ENCODE measurements at places on chromosomes 1 and 21.

DNA sequence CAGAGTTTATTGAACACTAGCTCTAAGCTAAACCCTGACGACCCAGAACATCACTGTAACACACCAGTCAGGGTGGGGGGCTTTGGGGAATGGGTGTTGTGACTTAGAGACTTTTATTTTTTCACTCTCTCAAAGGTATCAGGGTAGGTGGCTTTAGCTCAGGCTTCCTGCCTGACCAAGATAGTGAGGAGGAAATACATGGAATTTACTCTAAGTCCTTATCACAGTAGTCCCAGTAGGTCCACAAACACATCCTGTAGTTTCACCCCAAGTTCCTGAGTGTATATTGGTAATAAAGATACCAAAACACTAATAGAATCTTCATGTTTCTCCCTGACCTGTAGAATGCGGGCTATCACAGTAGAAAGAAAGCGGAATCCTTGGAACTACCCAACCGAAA, 15.1 kb downstream of the GJA5 start:
- no peak overlapping the region for H3K4me3 ChIP-seq
- H3K4me1 ChIP-seq = no peaks in the 10 kb centered on the region
- H3K36me3 ChIP-seq = no peaks in the 10 kb centered on the region
- H3K27ac ChIP-seq = no peak overlapping the region

- peak overlapping the region; percentile 23 for H3K27ac ChIP-seq
- peaks cover 5% of the 10 kb centered on the region for H3K4me1 ChIP-seq
- no peak for DNase-seq
- H3K36me3 ChIP-seq = no peaks in the 10 kb centered on the region
- H3K4me3 ChIP-seq = no peak overlapping the region
- H3K27me3 ChIP-seq = peaks cover 90% of the 10 kb centered on the region
Observed at GRCh38 chr1:11342621-11343032, 69.6 kb downstream of the UBIAD1 start.

GRCh38 chr1:92424381-92424780, 62.3 kb downstream of the GFI1 start:
- no peaks in the 10 kb centered on the region for H3K36me3 ChIP-seq
- no peaks in the 10 kb centered on the region for H3K27me3 ChIP-seq
- no peak overlapping the region for H3K4me3 ChIP-seq
- H3K27ac ChIP-seq = no peak overlapping the region
- H3K4me1 ChIP-seq = no peaks in the 10 kb centered on the region

GRCh38 chr21:41442481-41443186, 16.6 kb downstream of the MX1 start:
- no peak overlapping the region for H3K4me3 ChIP-seq
- H3K36me3 ChIP-seq = peaks cover 11% of the 10 kb centered on the region
- no peak overlapping the region for H3K27ac ChIP-seq
- H3K4me1 ChIP-seq = no peaks in the 10 kb centered on the region

GRCh38 chr1:156556354-156556753, 16.0 kb downstream of the IQGAP3 start:
- H3K27ac ChIP-seq = no peak overlapping the region
- H3K36me3 ChIP-seq = no peaks in the 10 kb centered on the region
- H3K27me3 ChIP-seq = no peaks in the 10 kb centered on the region
- no peak for DNase-seq

GRCh38 chr21:10425856-10426255, 95.5 kb upstream of the TPTE start:
- no peaks in the 10 kb centered on the region for H3K27me3 ChIP-seq
- H3K27ac ChIP-seq = no peak overlapping the region
- no peak for DNase-seq
- H3K4me1 ChIP-seq = no peaks in the 10 kb centered on the region
- H3K36me3 ChIP-seq = no peaks in the 10 kb centered on the region

- no peaks in the 10 kb centered on the region for H3K36me3 ChIP-seq
- H3K4me3 ChIP-seq = no peak overlapping the region
- no peak overlapping the region for H3K27ac ChIP-seq
- no peaks in the 10 kb centered on the region for H3K27me3 ChIP-seq
- H3K4me1 ChIP-seq = peaks cover 47% of the 10 kb centered on the region
Observed at GRCh38 chr1:9424261-9424660, 115.0 kb upstream of the SLC25A33 start.

- no peak overlapping the region for H3K4me3 ChIP-seq
- H3K27ac ChIP-seq = no peak overlapping the region
- no peaks in the 10 kb centered on the region for H3K4me1 ChIP-seq
- H3K27me3 ChIP-seq = peaks cover 90% of the 10 kb centered on the region
Observed at GRCh38 chr21:33063375-33063883, 6.5 kb upstream of the OLIG1 start.

DNA sequence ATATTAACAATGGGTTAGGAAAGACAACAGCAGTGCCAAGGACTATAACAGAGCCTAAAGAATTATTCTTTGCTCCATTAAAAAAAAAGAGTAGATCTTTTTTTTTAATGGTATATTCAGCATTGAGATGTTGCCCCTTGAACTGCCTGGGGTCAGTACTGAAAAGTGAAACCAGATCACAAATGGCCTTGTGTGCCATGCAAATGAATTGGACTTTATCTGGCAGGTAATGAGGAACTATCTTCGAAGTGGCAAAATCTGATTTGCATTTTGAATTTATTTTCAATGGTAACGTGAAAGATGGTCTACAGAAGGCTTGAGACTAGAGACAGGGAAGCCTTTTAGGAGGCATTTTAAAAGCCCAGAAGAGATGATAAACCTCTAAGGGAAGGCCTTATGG, 21.4 kb upstream of the PKN2 start:
- H3K4me1 ChIP-seq = no peaks in the 10 kb centered on the region
- no peak overlapping the region for H3K4me3 ChIP-seq
- no peak for DNase-seq
- H3K36me3 ChIP-seq = no peaks in the 10 kb centered on the region
- no peak overlapping the region for H3K27ac ChIP-seq

DNA sequence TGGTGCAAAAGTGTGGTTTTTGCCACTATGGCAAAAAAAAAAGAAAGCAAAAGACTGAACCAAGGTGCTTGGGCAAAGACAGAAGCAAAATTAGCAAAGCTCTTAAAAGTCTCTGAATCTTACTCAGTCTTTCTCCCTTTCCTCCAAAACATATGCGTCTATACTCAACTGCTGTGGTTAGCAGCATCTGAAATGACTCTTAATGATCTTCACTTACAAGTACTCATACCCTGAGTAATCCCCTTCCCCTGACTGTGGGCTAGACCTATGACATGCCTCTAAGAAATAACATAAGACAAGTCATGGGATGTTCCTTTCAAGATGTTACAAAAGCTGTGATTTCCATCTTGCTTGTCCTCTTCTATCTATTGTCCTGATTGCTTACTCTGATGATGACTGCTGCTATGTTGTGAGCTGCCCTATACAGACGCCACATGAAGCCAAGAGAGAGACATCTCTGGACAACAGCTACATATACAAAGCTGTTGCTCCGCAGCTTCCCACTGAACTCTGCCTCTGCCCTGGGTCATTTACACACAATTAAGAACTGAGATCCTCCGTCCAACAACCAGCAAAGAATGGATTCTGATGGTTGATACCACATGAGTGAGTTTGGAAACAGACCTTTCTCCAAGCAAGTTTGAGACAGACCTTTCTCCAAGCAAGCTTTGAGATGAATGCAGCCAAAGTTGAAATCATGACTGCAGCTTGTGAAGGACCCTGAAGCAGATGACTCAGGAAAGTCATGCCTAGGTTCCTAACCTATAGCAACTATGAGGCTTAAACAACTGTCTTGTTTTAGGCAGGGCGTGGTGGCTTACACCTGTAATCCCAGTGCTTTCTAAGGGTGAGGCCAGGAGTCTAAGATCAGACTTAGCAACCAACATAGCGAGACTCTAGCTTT, 55.2 kb downstream of the PUM1 start:
- H3K36me3 ChIP-seq = no peaks in the 10 kb centered on the region
- H3K4me1 ChIP-seq = peaks cover 89% of the 10 kb centered on the region
- H3K27me3 ChIP-seq = no peaks in the 10 kb centered on the region

DNA sequence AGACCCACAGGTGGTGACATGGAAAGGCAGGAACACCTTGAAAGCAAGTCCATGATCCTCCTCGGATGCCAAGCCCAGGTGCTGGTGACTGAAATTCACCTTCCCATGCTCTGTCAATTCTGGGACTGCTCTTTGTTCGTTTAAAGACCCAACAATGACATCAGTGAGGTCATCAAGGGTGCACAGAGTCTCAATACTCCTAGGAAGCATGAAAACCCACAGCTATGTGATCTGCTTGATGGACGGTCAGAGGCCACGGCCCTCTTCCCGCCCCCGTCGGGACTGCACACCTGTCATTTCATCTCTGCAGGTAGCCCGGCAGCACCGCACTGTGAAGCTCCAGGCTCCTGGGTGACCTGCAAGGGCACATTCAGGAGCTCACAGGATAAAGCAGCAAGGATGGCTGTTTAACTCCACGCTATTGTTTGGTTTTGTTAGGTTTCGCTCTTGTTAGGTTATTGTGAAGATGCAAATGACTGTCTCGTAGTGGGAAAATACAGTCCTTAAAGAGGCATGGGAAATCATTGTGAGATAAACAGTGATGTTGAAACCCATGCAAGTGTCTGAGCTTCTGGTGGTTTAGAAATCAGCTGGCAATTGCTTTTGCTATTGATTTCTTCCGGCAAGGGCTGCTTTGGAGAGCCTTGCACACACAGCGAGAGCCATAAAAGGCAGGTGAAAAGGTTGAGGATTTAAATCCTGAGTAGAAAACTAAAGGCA, 124.8 kb upstream of the AJAP1 start:
- no peaks in the 10 kb centered on the region for H3K36me3 ChIP-seq
- H3K4me1 ChIP-seq = no peaks in the 10 kb centered on the region
- H3K27ac ChIP-seq = no peak overlapping the region
- H3K4me3 ChIP-seq = no peak overlapping the region

DNA sequence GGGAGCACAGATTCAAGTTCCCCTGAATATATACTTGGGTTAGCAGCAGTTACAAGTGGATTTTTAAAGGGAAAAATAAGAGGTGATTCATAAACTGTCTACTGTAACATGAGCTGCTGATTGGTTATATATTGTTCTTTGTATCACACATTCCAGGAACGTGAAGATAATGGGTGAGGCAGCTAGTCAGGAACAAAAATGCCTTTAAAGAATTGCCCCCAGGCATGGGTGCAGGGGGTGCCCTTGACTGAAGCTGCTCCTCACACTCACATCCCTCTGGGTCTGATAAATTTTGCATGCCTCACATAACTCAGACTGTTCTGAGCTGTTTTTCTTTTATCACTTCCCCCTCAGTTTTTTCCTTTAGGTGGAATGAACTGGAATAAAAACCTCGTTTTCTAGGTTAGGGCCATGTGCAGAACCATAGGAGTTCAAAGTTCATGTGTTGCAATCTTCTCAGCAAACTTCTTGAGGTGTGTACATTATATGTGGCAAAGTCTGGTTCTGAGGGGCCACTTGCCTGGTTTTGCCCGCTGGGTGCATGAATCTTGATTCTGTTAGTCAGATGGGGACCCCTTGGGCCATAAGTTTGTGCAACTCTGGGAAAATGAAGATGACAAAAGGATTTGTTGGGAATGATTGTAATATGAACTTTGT, 21.1 kb downstream of the TBX19 start:
- no peak for DNase-seq
- no peak overlapping the region for H3K4me3 ChIP-seq
- no peaks in the 10 kb centered on the region for H3K36me3 ChIP-seq
- H3K4me1 ChIP-seq = peaks cover 7% of the 10 kb centered on the region

DNA sequence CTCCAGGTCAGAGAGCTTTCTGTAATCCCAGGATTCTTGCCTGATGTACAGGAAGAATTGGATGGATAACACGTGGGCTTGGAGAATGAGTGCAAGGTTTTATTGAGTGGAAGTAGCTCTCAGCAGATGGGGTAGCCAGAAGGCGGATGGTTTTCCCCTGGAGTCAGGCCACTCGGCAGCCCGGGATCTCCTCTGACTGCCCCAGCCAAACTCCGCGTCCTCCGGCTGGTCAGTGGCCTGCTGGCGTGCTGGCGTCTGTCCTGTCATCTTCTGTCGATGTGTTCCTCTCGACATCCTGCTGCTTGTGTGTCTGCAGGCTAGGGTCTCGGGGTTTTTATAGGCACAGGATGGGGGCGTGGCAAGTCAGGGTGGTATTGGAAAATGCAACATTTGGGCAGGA, 27.4 kb upstream of the GJA9 start:
- H3K4me3 ChIP-seq = no peak overlapping the region
- no peaks in the 10 kb centered on the region for H3K36me3 ChIP-seq
- H3K27ac ChIP-seq = no peak overlapping the region
- no peaks in the 10 kb centered on the region for H3K4me1 ChIP-seq
- DNase-seq = no peak

DNA sequence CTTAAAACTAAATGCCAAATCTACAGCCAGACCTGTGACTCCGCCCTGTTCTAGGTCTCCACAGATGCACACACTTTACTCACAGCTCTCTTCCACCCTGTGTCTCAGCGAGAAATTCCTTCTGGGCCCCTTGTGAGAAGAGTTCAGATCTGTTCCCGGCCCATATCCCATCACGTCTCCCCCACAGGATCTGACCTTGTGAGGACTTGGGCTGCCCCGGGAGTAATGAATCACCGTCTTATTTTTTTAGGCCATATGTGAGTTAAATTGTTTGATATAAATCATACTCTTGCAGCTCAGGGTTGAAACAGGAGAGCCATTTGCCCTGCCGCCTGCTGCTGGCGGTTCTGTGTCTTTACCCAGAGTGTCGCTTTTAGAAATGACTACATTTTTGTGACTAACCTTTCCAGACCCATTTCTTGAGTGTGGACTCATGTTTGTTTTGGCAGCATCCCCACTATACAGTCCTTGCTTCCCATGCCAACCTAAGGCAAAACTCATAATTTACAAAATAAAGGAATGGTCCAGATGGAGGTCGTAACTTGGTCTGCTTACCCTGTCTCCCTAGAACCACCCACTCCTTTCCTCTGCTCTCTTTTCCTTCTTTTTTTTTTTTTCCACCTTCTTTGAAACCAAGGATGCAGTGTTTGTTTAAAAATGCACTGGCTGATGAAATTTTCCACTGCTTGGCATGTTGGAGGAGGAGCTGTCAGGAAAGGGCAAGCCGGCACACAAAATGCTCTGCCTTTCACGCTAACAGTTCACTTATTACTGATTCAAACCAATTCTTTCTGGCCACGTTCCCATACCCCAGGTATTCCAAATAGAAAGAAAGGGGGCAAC, 98.0 kb upstream of the C1orf105 start:
- no peak overlapping the region for H3K4me3 ChIP-seq
- no peaks in the 10 kb centered on the region for H3K27me3 ChIP-seq
- DNase-seq = no peak
- H3K36me3 ChIP-seq = no peaks in the 10 kb centered on the region
- peaks cover 25% of the 10 kb centered on the region for H3K4me1 ChIP-seq
- H3K27ac ChIP-seq = peak overlapping the region; percentile 76

DNA sequence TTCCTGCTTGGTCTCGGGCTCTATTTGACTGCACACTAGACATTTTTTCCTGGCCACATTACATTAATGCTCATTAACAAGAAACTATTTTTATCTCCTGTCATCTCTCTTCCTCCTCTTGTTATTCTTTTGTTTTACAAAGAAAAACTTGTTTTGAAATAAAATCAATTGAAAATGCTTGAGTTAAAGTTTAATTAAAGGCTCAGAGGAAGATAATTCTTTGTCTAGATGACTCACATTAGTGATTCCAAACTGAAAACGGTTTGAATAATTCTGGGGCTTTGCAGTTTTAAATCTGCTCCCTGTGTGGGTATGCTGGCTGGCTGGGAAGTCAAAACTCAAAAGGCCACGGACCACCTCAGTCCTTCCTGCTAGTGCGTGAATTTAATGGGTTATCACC, 29.6 kb downstream of the RGS5 start:
- no peaks in the 10 kb centered on the region for H3K27me3 ChIP-seq
- H3K4me1 ChIP-seq = peaks cover 4% of the 10 kb centered on the region
- no peaks in the 10 kb centered on the region for H3K36me3 ChIP-seq
- H3K27ac ChIP-seq = peak overlapping the region; percentile 17
- no peak overlapping the region for H3K4me3 ChIP-seq
